ENCODE measurements at places on chromosomes 2 and 18. TPM values are rescaled to one million over a fixed set of nuclear protein-coding genes. Genes with fewer than 3 reads are reported as not detected.

SLC20A1 gene
- total RNA-seq, result 150 TPM

TUBA4A gene
- total RNA-seq, result 44.9 TPM

FBLN7 gene
- total RNA-seq, result not detected

ORC2 gene
- total RNA-seq, result 21.8 TPM

TLX2 gene
- not detected for total RNA-seq

- no peak for DNase-seq
These were observed 4.5 kb downstream of the RTN4 start for GRCh38 chr2:55045780-55046179.

- no peak for DNase-seq
These were observed 83.3 kb downstream of the EML4 start for GRCh38 chr2:42252464-42252863.

- peak; percentile 36 for DNase-seq
These were observed 21.3 kb downstream of the HNRNPLL start for GRCh38 chr2:38581193-38582147.

- peak; percentile 1 for DNase-seq
These were observed 300.1 kb downstream of the NDUFA10 start for GRCh38 chr2:239724851-239725550.

- DNase-seq, result no peak
These were observed 139.5 kb downstream of the NOL4 start for GRCh38 chr18:34085140-34085739.

GRCh38 chr2:227312579-227312978 is 12.5 kb upstream of the MFF start:
- DNase-seq, result no peak

DNA sequence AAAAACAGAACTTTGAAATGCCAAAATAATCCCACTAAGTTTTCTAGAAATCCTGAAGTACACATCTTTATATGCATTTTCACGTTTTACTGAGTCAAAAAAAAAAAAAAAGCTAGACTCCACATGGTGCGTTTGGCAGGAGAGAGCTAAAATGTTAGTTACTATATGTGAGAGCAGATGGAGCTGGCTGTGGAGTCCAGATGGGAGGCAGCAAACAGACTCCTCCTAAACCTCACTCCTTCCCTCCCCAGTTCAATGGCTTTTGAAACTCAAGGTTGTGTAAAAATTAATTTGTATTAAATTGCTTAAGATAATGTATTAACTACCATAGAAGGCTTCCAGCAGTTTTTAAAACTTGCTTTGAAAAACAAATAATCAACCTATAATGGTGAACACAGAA is 248.8 kb downstream of the AGPS start:
- no peak for DNase-seq

GRCh38 chr2:177467646-177468045 is 75.1 kb downstream of the AGPS start:
- DNase-seq, result no peak

DNA sequence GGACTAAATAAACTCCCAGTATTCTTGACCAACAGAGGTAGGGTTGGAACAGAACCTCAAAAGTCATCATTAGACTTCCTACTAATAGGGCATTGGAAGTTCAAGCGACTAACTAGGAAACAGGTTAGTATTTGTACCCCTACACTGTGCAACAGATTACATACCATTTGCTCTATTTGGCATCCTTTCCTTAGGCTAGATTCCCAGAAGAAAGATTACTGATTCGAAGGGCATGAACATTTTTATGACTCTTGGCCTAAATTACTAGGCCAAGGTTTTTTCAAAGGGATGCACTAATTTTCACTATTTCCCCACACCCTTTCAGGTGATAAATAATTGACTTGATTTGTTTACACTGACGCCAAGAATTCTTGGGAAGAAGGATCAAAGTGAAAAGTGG is 104.8 kb upstream of the CYP1B1 start:
- DNase-seq, result no peak

- no peak for DNase-seq
These were observed 71.4 kb downstream of the OLA1 start for GRCh38 chr2:174176898-174177297.

DNA sequence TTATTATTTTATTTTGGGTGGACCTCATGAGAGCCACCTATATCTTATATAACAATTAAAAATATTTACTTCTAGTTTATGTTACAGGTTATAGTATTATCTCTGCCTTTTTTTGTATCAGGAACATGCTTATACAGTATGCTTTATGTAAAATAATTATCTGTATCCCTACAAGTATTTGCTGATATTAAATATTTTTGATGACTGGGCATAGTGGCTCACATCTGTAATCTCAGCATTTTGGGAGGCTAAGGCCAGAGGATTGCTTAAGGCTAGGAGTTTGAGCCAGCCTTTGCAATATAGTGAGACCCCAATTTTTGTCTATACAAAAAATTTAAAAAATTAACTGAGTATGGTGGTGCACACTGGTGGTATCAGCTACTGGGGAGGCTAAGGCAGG is 39.6 kb downstream of the MOB4 start:
- DNase-seq, result no peak

DNA sequence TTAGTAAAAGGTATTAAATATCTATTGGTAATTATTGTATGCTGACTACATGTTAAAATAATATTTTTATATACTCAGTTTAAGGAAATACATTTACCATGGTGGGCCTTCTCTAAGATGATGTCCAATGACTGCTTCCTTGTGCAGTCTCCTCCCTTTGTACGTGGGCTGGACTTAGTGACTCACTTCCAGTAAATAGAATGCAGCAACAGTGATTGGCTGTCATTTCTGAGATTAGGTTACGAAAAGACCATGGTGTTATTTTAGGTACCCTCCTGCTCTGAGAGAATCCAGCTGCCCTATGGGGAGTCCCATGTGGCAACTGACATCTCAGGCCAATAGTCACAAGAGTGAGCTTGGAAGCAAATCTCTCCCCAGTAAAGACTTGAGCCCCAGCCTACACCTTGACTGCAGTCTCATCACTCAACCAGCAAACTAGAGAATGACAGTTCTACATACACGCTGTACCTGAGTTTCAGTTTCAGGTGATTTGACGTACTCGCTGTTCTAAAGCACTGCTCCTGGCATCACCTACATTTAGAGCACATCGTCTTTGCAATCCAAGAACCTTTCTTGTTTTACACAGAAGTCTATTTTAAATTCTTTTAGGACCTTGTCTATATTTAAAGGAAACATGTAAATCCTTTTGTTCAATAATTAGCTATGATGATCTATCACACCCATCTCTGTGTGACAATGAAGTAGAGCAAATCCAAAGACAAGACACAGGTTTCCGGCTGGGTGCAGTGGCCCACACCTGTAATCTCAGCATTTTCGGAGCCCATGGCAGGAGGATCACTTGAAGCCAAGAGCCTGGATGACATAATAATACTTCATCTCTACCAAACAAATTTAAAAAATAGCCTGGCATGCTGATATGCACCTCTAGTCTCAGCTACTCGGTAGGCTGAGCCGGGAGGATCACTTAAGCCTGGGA is 87.2 kb downstream of the COBLL1 start:
- peak; percentile 22 for DNase-seq
